ENCODE measurements at places on chromosomes 6 and 20.
A peak's percentile ranks its signal among the peaks of the same experiment; 100 is the strongest.

GRCh38 chr20:9088556-9088955, 19.7 kb downstream of the PLCB4 start:
- no peak for DNase-seq

DNA sequence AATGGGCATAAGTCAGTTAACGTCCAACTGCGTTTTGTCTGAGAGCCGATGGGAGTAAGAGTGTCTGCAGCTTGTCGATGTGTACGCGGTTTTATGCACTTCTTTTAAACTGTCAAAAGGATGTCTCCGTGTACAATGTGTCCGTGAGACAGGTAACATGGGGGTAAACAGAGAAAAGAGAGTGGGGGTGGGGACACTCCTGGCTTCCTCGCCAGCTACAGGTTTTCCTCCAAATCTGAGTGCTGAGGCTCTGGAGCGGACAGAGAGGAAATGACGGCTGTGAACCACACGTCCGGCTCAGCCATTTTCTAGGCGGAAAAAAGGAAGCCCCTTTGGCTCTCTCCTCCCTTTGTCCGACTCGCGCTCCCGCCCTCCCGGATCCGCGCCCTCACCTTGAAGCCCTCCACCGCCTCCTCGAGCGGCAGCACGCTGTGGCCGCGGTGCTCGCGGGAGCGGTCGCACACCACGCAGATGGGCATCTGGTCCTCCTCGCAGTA, 916 bp downstream of the TRIM27 start:
- DNase-seq = peak; percentile 59

- no peak for DNase-seq
These were observed 76.1 kb upstream of the SLC4A11 start for GRCh38 chr20:3315136-3315535.

GRCh38 chr20:62062661-62063314, 2.9 kb downstream of the TAF4 start:
- DNase-seq = no peak

- no peak for DNase-seq
These were observed 1.1 kb downstream of the ZNF165 start for GRCh38 chr6:28081486-28081751.

GRCh38 chr6:69866351-69866769, at the start of gene COL19A1:
Gene COL19A1 (plus strand): TSS chr6:69866556. CDS start chr6:69879568, 13,012 bp downstream.
- peak; percentile 46 for DNase-seq

DNA sequence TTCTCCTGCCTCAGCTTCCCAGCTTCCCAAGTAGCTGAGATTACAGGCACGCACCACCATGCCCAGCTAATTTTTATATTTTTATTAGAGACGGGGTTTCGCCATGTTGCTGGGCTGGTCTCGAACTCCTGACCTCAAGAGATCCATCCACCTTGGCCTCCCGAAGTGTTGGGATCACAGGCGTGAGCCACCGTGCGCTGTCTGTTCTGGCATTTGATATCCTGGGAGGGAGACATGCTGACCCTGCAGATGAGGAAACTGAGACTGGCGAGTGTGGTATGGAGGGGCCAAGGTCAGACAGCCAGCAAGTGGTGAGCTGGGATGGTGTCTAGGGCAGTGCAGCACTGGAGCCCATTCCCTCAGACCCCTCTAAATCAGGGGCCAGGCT, 44.6 kb downstream of the SRC start:
- DNase-seq = no peak

GRCh38 chr6:49072146-49072545, 390.9 kb downstream of the MMUT start:
- no peak for DNase-seq

DNA sequence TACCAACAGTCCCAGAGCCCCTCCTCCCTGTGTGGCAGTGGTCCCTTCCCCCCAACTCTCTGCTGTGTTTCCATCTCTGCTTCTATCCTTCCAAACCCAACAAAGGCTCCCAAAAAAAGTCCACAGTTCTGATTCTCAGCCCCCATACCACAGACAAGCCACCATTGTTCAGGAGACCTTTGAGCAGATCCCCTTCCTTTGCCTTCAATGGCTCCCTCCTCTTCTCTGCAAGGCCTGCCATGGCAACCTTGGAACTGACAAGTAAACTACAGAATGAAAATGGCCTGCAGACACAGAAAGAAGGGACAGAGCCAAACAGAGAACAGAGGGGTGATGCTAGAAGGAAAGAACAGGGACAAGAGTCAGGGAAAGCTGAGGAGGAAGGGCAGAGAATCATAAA, 23.2 kb downstream of the OR2H2 start:
- no peak for DNase-seq

GRCh38 chr6:131065824-131066171, 2.8 kb upstream of the EPB41L2 start:
- DNase-seq = no peak

DNA sequence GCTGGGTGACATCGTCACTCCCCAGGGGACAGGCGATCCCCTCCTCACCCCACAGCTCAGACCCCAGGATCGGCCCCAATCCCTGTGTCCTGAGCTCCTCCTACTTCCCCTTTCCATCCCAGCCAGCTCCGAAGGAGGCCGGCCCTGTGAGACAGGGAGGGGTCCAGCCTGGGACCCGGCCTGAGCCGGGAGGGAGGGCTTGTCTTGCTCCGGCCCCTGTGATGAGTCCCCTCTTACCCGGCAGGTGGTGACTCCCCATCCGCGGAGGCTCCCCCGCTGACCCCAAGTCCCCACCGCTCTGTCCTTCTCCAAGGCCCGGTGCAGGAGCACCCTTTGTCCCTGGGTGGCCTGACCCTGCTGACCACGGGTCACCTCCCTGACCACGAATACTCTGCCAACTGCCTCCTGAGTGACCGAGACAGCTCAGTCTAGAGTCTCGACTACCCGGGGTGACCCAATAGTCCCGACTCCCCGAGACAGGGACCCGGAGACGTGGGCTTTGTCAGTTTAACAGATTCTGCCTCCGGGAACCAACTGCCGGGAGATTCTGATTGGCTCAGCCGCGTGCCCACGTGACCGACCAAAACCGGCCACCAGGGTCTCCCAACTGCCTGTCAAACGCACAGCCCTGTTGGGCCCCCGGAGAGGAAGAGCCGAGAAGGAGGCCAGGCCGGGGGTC, 187.4 kb upstream of the PROKR2 start:
- peak; percentile 57 for DNase-seq

DNA sequence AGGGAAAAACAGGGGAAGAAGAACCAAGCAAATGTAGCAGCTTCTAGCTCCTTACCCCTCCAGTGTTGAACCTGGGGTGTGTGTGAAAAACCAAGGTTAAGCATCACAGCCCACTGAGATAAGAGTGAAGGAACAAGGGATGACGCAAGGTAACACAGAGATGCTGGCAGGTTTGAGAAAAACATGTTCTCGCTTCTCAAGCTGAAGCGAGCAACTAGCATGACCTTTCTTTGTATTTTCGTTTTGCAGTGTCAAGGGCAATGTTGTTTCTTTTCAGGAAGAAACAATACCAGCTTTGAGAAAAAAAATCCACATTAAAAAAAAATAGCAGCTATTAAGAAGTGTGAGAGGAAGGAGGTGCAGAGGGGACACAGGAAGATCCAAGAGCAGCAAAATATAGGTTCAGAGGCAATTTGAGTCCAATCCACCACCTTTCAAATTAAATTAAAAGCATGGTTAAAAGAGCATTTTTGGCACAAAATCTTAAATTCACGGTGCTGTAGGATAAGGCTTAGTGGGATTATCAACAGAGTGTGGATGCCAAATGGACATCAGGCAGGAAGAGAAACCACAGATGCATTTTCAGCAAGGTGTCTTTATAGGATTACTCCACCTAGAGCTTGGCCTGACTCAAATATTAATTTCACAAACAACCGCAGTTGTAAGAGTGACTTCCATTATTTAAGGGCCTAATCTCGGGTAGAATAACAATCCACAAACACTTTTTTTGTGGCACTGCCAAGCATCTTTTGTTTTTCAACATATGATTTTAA, 70.9 kb downstream of the SYNE1 start:
- no peak for DNase-seq

GRCh38 chr20:32444474-32445220, 86.5 kb downstream of the ASXL1 start:
- peak; percentile 20 for DNase-seq

DNA sequence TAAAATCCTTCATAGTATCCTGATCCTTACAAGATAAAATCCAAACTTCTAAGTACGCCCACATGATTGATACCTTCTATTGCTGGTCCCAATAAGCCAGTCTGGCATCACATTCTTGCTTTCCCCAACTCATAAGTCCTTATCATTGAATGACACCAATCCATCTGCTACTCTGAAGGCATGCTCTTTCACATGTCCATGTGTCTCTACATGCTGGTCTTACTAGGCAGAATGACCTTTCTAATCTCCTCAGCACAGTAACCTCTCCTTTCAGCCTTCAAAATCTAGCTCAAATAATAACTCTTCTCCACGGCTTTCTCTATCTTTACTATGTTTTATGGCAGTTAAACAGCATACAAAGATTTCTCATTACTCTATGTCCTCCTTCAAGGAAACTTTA, 71.1 kb downstream of the ASCC3 start:
- no peak for DNase-seq

DNA sequence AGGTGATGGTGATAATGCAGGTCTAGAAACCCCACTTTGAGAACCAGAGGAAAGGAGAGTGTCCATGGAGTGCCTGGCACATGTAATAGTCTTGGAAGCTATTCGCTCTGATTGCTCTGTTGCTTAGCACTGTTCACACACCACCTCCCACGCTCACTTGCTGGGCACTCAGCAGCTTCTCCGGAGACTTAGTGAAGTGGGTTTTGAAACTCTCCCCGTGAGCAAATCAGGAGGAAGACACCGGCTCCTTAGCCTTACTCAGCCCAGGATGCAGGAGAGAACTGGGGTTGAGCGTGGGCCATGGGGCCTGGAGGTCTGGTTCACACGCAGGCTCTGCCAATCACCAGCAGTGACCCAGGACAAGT, 22.2 kb downstream of the BMP7 start:
- DNase-seq = no peak

GRCh38 chr20:17463711-17464110, 67.5 kb downstream of the BFSP1 start:
- no peak for DNase-seq

DNA sequence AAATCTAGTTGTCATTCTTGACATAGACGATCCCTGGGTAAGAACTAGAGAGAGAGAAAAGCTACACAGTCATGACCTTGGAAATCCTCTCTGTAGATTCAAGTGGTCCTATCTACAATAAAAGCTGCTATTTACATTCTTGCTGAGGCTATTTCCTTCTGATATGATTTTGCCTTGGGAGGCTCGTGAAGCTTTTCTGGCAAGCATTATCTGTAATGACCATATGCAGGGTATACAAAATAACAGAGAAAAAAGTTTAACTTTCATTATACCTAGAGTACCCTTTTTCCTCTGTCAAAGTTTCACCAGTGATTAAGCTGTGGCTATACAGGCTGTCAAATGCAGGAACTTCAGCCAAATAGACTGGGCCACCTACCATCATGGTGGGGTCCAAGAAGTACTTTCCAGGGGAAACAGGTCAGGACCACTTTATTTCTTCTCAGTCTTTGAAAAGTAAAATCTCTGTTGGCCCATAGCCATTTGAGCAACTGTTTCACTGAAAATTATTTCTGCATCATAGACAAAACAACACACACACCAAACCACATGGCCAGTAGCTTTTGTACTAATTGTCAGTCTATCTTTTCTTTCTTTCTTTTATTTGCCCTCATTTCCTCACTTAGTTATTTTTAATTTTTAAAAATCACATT, 677.0 kb upstream of the ID4 start:
- DNase-seq = no peak

- no peak for DNase-seq
These were observed 25.7 kb upstream of the SLC32A1 start for GRCh38 chr20:38698541-38698940.

GRCh38 chr6:37862992-37863391, 43.5 kb downstream of the ZFAND3 start:
- no peak for DNase-seq

GRCh38 chr20:49979030-49979832, 3.5 kb upstream of the SNAI1 start:
- no peak for DNase-seq

GRCh38 chr6:119043265-119043664, 35.2 kb downstream of the FAM184A start:
- no peak for DNase-seq

DNA sequence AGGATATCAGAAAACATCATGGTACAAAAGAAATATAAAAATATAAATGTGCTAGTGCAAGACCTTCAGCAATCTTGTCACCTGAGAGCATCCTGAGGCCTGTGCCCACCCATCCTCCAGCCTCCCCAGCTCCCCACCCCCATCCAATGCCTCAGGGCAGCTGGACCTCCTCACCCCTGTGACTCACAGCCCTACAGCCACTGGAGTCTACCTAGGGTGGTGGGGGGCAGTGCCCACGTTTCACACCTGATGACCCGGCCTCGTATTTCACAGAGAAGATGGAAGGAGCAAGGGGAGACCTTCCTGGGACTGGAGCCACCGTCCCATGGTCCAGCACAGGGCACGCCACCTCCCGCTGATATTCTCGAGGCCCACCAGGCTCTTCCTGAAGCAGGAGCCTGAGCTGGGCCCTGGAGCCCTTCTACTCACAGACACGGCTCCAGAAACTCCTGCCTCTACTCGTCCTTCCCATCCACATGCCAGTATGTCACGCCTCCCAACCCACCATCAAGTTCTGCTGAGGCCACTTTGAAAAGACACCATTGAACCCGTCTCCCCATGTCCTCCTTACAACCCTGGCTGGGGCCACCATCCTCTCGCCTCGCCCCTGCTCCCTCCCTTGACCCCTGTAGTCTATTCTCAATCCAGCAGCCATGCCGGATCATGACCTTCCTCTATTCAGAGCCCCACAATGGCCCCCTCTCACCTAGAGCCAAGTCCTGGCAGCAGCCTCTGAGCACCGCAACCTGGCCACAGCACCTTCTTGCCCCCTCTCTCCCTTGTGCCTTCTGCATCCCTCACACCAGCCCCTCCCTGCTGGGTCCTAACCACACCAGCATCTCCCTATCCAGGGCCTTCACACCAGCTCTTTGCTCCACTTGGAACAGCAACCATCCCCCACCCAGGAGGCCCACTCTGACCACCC, 13.3 kb downstream of the APMAP start:
- peak; percentile 22 for DNase-seq

All from ureter (tissue), 1 donor.